ENCODE measurements at places on chromosomes 6 and 20. TPM values are rescaled to one million over a fixed set of nuclear protein-coding genes. Genes with fewer than 3 reads are reported as not detected.

DNA sequence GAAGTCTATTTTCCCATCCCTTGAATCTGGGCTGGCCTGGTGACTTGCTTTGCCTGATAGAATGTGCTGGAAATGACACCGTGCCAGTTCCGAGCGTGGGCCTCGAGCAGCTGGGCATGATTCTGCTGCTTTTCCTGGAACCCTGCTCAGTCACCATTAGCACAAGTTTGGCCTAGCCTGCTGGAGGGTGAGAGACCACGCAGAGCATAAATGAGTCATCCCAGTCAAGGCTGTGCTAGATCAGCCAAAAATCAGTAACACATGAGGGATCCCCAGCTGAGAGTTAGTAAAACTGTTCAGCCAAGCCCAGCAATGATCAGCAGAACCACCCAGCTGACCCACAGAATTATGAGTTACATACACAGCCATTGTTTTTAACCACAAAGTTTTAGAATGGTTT, 74.8 kb upstream of the TOP1 start:
- DNase-seq, result no peak

Gene UTRN
- total RNA-seq, result 193 TPM

GRCh38 chr20:48787861-48788375, 39.9 kb downstream of the PREX1 start:
- DNase-seq, result no peak

Gene PTCHD4
- 1.4 TPM for total RNA-seq

DNA sequence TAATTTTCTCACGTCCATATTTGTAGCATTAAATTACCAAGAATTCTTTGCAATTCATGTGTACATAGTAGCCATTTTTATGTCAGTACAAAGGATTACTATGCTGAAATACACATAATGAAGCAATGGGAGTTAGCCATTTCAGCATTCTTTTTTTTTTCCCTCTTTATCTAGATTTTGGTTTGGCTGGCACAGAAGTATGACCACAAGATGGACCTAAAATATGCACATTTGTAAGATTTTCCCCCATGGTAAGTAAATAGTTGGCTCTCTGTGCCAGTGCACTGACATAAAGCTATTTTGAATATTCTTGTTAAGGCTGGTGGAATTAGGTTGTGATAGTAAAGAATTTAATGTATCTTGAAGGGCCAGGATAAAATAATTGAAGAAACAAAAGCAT, 486.1 kb upstream of the BTBD3 start:
- DNase-seq, result no peak

- DNase-seq, result peak; percentile 11
Measured at GRCh38 chr20:61956396-61957342, 109.0 kb downstream of the TAF4 start.

DNA sequence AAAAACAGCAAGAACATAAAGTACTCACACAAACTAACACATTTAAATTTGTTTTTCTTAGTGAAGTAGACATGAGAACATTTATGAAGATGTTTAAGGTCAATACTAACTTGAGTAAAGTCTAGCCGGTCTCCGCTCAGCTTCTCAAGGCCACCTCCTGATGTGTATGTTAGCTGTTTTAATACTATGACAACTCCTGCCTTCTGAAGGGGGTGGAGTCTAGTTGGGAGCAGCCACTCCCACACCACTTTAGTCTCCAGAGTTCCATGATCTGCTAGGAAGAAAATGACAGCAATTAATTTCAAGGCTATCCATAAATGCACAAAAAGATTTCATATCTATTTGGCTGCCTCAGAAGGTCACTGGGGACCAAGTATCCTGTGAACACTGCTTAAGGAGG, at the start of gene GSTA3:
Gene GSTA3 (minus strand): TSS at position 168 of the 400 bp plus-strand sequence. CDS start 3,864 bp downstream, outside the sequence.
- DNase-seq, result no peak

DNA sequence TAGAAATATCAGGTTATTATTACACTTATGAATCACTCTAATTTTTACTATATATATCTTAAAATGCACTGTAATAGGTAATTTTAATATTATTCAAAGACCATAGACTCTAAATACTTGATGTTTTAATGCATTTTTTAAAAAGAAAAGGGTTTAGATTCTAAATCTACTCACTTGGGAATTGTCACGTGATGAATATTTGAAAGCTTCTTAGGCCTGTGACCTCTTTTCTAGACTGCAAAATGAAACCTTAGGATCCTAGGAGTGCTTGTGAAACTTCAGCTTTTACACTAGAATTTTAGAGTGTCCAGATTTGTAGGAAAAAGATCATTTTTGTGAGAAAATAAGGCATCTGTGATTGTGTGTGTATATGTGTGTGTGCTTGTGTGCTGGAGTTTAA, 318.0 kb downstream of the HTR1B start:
- DNase-seq, result no peak

GRCh38 chr6:127343809-127344659, 625 bp upstream of the ECHDC1 start:
- no peak for DNase-seq

Gene TGM3
- total RNA-seq, result not detected

DNA sequence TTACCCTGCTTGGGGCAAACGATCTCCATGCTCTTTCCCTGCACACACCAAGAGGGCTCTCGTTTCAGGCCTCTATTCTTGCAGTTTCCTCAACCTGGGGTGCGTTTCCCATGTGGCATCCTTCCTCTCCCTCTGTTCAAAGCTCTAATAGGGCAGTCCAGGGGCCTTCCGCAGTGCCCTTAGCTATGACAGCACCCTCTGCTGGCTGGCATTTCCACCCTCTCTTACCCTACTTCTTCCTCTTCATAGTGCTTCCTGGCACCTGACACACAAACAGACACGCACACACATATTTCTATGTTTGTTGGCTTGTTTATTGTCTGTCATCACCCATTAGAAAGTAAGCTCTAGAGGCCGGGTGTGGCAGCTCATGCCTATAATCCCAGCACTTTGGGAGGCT, 294.0 kb downstream of the CLIC5 start:
- DNase-seq, result no peak
